Neural progenitor cell (in vitro differentiated cells): ENCODE measurements at places on chromosomes 16 and 17.

GRCh38 chr16:23754594-23755483, at the start of gene CHP2:
CHP2 (plus strand) TSS chr16:23755026; CDS start chr16:23755050, 24 bp downstream.
- peak; percentile 23 for DNase-seq

- DNase-seq: no peak
Observed at GRCh38 chr16:67190448-67191399, 788 bp upstream of the EXOC3L1 start.

GRCh38 chr17:8740486-8740885, 4.2 kb downstream of the CCDC42 start:
- DNase-seq: peak; percentile 36

GRCh38 chr17:74212209-74212912, 1.0 kb upstream of the TTYH2 start:
- peak; percentile 34 for DNase-seq

GRCh38 chr16:68236826-68237242, 907 bp upstream of the ESRP2 start:
- DNase-seq: peak; percentile 58

GRCh38 chr16:67184453-67184994, 761 bp upstream of the MATCAP1 start:
- peak; percentile 56 for DNase-seq

DNA sequence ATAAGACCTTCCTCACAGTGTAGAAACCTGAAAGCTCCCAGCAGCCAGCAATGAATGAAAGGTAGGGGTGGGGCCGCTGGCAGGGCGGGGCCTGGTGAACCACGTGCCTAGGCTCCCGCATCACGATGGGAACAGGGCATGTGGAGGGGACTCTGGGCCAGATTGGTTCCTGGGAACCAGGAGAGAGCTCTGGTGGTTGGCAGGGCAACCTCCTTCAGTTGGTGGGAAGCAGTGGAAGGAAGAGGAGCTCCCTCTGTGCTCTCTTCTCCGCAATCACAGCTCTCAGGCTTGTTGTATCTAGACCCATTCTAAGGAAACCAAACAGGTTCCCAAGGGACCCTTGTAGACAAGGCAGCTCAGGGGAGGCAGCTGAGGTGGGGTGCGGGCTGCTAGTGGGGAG, 10.5 kb downstream of the GGA2 start:
- no peak for DNase-seq

GRCh38 chr17:15947271-15947670, 2.3 kb downstream of the ADORA2B start:
- no peak for DNase-seq

DNA sequence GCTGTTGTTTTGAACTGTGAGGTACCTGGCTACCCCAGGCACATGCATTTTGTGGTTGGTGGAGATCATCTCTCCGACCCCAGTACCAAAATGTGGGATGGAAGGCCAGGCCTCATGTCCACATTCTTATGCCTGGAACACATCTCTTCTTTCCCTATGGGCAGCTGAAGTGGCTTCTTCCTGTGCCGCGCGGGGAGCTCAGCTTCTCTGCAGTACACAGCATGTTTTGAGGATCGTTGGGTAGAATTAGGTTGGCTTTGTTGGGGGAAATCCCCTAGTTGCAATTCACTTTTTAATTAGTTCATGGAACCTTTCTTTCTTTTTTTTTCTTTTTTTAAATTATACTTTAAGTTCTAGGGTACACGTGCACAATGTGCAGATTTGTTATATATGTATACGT, 242.1 kb downstream of the MSI2 start:
- DNase-seq: no peak

DNA sequence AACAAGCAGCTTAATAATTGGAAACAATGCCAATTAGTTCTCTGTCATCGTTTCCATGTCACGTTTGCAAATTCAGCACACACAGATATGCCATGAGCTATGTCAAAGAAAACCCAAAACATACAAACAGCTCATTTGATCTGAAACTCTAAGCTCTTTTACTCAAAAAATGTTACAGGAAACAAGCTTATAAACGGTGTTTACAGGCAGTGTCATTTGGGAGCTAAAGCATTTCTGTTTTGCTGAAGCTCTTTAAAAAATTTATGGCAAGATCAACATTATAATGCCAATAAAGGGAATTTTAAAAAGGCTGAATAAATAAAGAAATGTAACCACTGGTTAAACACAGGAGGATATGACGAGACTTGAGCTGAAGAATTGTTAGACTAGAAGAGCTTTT, 94.0 kb upstream of the HS3ST2 start:
- no peak for DNase-seq

GRCh38 chr16:22007509-22008214, at the start of gene MOSMO:
MOSMO (plus strand) TSS chr16:22008111; CDS start chr16:22008302, 191 bp downstream.
- DNase-seq: peak; percentile 83

GRCh38 chr17:76038050-76038449, 10.9 kb upstream of the EVPL start:
- no peak for DNase-seq

GRCh38 chr16:526181-527014, 1.1 kb upstream of the CAPN15 start:
- DNase-seq: peak; percentile 78

DNA sequence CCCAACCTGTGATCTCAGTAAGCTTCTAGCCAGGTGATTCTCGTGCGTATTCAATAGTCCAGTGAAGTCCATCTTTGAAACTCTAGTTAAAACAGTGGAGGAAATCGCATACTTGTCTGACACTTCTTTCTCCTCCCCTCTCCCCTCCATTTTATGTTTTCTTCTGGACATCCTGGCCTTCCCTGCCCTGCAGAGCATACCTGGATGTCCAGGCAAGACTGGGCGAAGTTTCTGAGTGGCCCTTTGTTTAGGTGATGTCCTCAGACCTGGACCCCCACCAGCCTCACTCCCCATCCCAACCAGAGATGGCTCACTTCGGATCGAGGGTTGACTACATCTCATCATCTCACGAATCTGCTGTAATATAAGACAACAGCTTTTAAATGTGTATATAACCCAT, 65.7 kb downstream of the CCDC182 start:
- no peak for DNase-seq

- peak; percentile 31 for DNase-seq
Observed at GRCh38 chr16:66899945-66900710, 18.6 kb downstream of the CDH16 start.

DNA sequence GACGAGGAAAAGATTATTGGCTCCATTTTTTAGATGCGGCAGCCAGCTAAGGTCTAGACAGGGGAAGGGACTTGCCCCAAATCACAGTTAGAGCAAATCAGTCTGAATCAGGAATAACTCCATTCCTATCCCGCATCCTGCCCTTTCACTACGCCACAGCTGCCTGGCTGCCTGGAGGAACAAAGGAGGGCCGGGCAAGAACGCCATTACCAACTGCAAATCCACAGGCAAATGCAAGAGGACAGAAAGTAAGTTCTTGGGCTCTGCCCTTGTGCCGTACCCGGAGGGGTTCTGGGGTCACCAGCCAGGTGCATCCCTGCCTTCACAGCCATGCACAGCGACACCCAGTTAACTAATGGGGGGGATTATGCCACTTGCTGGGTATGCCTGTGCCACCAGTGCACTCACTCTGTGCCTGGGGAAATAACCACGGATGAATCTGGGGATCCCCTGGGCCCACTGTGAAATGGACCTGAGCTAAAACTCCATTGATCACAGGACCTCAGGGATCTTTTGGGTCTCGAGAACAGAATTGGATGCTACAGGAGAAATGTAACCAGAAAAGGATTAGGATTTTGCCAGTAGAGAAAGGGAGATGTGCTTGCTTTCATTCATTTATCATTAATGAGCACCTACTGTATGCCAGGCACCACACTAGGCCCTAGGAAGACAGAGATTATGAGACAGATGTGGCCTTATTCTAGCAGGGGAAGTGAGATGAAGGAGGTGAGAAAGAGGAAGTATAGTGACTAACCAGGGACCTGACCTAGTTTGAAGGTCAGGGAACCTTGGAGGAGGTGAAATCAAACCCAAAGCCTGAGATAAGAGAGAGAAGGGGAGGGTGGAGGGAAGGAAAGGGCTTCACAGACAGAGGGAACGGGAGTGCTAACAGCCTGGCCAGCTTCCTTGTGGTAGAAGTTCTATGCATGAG, 17.7 kb downstream of the BCL7C start:
- DNase-seq: peak; percentile 31

DNA sequence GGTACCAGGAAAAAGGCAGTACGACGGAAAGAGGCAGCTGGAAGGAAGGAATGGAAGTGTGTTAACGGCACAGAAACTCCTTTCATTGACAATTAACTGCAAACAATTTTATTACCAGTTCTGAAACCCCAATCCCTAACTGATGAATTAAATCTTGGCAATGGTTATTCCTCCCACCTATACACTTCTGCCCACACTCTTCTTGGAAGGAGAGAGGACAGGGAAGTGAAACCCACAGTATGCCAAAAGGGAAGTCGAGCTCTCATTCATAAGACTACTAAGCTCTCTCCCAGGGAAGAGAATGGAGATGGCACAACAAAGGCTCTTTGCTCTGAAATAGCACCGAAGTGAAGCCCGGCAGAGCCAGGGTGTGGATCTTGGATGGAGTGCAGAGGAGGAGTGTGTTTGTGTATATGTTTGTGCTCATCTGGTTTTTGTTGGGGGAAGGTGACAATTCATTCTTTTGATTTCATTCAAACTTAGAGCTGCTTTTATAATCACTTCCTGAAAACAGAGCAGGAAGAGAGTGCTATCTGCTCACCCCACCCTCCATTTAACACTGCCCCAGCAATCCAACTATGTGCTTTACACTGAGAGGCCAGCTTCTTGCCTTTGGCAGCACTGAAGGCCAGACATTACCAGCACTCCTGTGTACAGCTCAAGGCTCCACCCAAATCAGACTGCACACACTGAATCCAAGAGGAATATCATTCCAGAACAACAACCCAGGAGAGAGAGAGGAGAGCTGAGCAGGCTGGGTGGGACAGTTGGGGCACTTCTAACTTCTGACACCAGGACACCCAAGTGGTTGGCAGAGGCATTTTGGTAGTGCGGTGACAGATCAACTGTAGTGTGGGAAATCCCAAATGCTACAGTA, 68.7 kb downstream of the HIC1 start:
- DNase-seq: peak; percentile 53

- DNase-seq: no peak
Observed at GRCh38 chr16:3998793-3999478, 117.3 kb downstream of the ADCY9 start.

DNA sequence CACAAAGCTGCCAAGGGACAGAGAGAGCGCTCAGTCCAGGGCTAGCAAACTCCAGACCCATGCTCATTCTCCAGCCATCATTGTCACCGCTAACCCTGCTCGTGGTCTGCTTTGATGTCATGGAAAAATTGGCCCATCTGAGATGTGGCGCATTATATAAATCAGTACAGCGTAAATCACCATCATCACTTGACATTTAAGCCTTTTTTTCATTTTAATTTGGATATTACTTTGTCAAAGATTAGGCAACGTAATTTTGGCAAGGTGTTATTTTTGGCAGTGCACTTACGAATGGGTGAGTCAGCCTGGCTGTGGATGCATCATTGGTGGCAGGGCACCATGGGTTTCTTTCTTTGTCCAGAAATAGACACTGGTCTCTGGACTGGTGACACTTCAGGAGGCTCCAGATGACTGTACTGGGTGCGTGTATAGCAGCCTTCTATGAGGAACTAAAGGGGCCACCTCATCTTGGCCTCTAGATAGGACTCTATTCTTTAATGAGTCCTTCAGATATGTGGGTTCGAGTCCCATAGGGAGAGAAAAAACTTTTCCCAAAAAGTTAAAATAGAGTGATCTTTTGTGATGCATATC, 166.3 kb downstream of the MSI2 start:
- DNase-seq: no peak

DNA sequence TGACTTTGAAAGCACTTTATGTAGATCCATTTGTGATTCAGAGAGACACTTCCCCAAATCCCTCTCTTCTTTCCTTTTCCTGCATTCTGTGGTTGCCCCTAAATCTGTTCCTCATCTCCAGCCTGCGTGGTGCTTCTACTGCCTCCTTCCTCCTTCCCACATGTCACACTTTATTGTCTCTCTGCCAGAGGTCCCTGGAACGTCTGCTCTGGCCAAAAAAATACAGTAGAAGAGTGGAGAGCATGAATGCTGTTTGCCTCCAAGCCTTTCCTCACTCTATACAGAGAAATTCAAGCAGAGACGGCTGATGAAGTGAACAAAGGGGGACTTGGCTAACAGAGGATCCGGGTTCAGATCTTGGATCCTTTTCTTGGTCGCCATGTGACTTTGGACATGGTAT, 22.8 kb upstream of the IRX3 start:
- no peak for DNase-seq

DNA sequence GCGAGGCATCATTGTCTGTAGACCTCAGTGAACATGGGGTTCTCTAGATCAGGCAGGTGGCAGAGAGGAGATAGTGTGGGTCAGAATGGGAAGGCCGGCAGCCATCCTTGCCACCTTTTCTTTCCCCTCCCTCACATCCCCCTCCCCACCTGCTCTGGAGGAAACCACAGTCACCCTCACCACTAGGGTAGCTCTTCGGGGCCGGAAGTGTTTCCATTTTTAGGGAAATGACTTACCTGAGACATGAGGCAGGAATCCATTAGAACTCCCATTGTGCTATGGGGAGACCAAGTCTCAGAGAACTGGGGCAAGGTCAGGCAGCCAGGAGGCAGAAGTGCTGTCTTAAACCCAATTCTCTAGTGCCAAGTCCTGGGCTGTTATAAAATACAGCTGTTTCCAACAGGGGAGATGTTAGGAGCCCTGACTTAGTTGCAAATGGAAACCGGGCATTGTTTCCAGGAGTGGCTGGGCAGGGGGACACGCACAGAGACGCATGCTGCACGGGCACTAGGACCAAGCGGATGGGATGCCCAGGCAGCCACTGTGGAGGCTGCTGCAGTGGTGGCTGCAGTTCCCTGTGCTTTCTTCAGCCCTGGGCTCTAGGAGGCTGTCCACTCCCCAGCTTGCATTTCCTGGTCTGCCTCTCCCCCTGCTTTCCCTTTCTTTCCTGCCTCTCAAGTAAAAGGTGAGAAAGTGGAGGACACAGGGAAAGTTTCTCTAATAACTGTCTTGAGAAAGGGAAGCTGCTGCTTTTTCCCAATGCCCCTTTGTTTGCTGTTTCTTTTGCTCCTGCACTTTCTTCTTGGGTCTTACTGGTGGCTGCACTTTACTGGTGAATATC, 2.8 kb downstream of the HAS3 start:
- peak; percentile 57 for DNase-seq

DNA sequence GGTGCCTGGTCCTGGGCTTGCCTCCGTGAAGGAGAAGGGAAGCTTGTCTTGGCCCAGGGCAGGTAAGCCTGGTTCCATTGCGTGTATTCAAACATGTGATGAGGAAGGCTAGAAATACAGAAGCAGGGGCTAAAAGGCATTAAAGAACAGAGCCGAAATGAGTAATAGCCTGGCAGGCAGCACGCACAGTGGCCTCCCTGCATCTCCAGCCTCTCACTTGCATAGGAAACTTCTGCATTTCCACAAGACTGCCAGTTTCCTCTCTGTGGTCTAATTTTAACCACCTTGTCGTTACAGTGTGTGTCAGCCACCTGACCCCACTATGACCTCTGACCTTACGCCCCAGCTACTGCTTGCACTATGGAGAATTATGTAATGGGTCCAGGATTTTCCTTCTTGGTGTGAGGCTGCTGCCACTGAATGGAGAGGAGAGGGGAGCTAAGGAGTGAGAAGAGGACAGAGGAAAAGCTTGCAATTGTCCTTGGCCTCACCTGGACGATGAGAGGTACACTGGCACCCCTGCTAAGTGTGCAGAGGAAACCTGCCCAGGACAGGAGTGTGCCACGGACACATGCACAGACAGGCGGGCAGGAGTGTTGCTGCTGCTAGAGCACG, 32.8 kb downstream of the HIC1 start:
- DNase-seq: no peak

GRCh38 chr16:27426423-27427408, 24.7 kb downstream of the IL21R start:
- DNase-seq: no peak
